Left forelimb (tissue), 1 donor: ENCODE measurements at places on chromosomes 4 and X.

DNA sequence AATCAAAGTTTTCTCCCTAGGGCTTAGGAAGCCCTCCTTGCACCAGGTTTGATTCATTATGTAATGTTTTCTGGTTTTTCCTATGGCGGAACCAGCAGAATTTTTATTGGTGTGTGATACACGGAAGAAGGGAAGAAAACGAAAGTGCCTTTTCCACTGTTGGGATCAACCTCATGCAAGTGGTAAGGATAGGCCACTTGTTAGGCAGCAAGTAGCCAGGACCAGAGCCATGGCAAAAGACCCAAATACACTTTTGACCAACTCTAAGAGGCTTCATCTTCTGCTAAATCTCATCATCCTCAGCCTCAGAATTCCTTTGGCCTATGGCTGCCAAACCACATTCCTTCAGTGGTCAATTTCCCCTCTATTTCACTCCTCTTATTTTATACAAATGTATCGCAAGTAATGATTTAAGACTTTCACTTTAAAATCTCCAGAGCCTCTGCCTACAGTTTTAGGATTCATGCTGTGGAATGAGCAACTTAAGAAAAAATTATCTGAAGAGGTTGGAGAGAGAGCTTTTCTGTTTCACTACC lies 21.2 kb downstream of the PPAT start:
- no peak for DNase-seq

DNA sequence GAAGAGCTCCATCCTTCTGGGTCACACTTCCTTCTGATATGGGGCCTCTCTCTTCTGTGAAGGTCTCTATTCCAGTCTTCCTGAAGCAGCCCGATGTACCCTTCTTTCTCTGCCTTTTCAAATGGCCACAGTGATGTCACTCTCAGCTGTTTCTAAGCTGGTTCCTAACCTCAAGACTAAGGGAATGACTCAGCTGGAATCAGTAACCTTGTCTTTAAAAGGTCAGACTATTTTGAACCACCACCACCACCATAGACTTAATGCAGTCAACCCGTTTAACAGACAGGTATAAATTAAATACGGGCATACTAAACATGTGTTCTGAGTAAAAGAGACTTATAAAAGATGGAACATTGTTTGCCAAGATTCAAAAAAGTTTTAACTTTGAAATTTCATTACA lies 121.0 kb downstream of the PPA2 start:
- DNase-seq: no peak

DNA sequence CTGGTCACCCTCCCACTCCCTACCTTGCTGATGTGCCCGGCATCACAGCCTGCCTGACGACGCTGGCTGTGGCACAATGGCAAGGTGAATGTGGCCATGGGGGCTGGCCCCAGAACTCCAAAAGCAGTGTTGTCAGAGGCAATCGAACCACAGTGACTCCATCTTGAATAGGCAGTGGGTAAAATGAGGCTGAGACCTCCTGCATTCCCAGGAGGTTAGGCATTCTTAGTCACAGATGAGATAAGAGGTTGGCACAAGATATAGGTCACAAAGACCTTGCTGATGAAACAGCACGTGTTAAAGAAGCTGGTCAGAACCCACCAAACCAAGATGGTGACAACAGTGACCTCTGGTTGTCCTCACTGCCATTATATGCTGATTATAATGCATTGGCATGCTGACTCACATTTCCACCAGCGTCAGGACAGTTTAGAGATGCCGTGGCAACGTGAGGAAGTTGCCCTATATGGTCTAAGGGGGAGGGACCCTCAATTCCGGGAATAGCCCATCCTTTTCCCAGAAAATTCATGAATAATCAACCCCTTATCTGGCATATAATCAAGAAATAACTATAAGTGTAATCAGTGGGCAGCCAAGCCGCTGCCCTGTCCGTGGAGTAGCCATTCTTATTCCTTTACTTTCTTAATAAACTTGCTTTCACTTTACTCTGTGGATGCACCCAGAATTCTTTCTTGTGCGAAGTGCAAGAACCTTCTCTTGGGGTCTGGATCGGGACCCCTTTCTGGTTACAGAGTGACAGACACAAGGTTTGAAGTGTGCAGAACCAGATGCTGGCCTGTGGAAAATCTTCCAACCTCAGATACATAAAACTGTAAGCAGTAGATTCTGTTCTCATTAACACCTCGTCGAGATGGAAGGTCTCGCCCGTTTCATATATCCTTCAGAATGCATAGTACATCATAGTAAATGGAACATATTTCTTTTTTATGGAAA lies 26.8 kb upstream of the CLDN24 start:
- DNase-seq: no peak

DNA sequence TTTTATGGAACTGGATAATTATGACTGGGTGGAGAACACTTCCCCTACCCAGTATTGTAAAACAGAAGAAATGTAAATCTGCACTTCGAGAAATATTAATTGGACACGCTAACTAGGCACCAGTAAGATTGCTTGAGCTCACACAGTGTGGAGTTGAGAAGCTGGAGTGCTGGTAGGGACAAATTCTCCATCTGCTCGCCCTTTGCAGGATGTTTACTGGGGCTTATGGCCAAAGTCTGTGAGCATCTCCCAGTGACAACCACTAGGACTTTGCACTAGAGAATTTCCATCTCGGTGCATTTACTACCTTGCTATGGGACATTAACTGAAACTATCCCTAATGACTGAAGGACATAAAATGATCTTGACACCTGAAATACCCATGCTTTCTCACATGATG lies 33.7 kb upstream of the GPR34 start:
- DNase-seq: no peak

GRCh38 chr4:118345813-118346212 lies 7.0 kb downstream of the PRSS12 start:
- DNase-seq: no peak

GRCh38 chr4:115396034-115396433 lies 282.6 kb upstream of the NDST4 start:
- DNase-seq: no peak

DNA sequence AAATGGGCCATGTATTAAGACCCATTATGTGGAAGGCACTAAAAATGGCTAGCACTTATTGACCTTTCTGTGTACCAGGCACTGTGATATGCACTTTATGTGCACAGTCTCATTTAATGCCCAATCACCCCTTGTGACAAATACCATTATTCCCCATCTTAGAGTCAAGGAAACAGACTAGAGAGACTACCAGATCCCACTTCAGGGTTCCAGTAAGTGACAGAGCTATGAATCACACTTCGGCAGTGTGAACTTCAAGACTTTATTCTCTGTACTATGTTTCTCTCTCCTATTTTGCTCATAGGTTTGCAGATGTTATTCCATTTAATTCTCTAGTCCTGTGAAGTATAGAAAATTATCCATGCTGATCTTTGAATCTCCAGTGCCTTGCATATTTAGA lies 107.0 kb downstream of the NFKB1 start:
- no peak for DNase-seq

- no peak for DNase-seq
Observed at GRCh38 chrX:136353526-136354093, 52.8 kb downstream of the ADGRG4 start.

GRCh38 chrX:47808904-47809788 lies 27.6 kb upstream of the ZNF81 start:
- DNase-seq: no peak

- peak; percentile 76 for DNase-seq
Observed at GRCh38 chr4:4575284-4576211, 33.7 kb upstream of the STX18 start.

DNA sequence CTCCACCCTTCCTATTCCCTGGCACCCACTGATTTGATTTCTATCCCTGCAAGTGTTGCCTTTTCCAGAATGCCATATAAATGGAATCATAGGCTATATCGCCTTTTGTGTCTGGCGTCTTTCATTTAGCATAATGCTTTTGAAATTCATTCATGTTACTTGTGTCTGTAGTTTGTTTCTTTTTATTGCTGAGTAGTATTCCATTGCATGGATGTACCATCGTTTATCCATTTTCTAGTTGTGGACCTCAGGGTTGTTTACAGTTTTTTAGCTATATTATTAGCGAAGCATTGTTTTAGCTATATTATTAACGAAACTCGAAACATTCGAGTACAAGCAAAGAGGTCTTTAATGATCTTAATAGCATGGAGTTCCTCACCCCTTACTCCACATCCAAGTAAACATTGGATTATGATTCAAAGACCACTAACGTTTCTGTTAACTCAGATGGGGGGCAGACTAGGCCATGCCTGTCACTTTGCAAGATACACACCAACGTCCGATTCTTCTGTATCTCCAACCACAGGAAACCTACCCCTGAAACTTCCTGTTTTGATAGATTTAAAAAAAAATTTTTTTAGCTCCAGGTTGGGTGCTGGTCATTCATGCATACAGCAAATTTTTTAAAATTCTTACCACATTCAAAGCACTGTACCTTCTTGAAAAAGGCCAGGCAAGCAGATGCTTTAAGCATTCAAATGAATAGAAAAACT lies 1.1 kb downstream of the DCK start:
- no peak for DNase-seq

- DNase-seq: no peak
Observed at GRCh38 chrX:69021141-69021960, 143.9 kb downstream of the PJA1 start.

GRCh38 chr4:182642831-182643230 lies 274.4 kb downstream of the DCTD start:
- DNase-seq: no peak

DNA sequence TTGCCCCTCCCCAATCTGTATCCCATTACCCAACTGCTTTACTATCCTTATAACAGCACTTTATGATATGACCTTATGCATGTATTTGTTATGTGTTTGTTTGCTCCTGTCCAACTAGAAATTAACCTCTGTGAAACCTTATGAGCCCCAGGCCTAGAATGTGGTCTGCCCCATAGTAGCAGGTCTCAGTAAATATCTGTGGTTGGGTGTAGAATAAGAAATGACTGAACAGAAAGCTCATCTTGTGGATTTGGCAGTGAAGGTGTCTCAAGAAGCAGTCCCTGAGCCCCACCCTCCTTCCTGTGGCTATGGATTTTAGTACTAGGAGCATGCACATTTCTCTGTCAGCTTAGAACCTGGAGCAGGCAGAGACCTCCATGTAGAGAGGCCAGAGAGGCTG lies 229.0 kb upstream of the LCORL start:
- no peak for DNase-seq

DNA sequence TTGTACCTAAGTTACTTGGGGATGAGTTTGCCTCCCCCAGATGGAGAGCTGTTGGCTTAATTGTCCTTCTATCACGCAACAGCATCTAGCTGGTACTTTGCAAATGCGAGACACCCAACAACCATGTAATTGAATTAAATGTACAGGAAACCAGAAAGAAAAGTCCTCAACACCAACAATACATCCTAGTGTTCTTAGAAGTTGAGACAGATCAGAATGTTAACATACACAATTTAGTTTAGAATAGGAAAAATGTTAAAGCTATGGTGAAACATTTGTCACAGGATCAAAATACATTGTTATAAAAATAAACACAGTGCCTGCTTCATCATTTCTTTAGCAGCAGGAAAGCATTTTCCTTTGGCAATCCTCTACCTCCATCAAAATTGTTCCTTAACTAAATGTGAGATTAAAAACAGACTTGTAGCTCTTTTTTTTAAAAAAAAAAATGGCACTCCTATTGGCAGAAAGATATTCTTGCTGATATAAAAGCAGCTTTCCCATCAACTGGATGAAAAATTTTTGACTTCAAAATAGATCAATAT lies 163.1 kb upstream of the MID1 start:
- DNase-seq: no peak

- DNase-seq: no peak
Observed at GRCh38 chr4:84578540-84579402, 4.2 kb upstream of the CDS1 start.
